Panc1 (cell line): ENCODE measurements at places on chromosomes 3 and 15.

GRCh38 chr3:193837347-193837827 is 244.4 kb downstream of the OPA1 start:
- no peak overlapping the region for H3K4me3 ChIP-seq
- no peaks in the 10 kb centered on the region for H3K36me3 ChIP-seq
- no peaks in the 10 kb centered on the region for H3K4me1 ChIP-seq
- no peak for DNase-seq
- no peak overlapping the region for H3K27ac ChIP-seq

GRCh38 chr15:81612631-81613030 is 238.6 kb upstream of the TMC3 start:
- no peaks in the 10 kb centered on the region for H3K27me3 ChIP-seq
- no peaks in the 10 kb centered on the region for H3K4me1 ChIP-seq
- H3K36me3 ChIP-seq: no peaks in the 10 kb centered on the region
- H3K4me3 ChIP-seq: no peak overlapping the region
- no peak for DNase-seq
- no peak overlapping the region for H3K27ac ChIP-seq

- no peak overlapping the region for H3K4me3 ChIP-seq
- no peaks in the 10 kb centered on the region for H3K27me3 ChIP-seq
- H3K4me1 ChIP-seq: no peaks in the 10 kb centered on the region
Measured at GRCh38 chr15:87032295-87032694, 952.6 kb downstream of the AGBL1 start.

- H3K27ac ChIP-seq: no peak overlapping the region
- H3K4me3 ChIP-seq: no peak overlapping the region
- H3K4me1 ChIP-seq: no peaks in the 10 kb centered on the region
- H3K36me3 ChIP-seq: no peaks in the 10 kb centered on the region; the same call in 1 of the 2 replicates
- no peak for DNase-seq
Measured at GRCh38 chr3:12999147-13000140, 73.8 kb downstream of the IQSEC1 start.

DNA sequence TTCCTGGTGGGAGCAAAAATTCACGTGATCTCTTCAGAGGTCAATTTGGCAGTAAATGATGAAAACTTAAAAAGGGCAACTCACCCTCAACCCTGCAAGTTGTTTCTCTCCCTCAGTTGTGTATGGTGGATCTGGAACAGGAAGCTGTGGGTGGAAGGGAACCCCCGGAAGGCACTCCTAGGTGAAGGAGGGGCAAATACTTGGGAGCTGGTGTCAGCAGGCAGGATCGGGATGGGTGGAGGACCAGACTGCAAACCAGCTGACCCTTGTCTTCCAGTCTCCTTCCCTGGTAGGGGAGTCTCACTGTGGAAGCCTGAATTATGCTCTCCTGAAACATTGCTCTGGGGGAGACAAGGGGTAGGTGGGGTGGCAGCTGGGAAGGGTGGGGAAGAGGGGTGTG is 33.5 kb downstream of the PRR23E start:
- no peak overlapping the region for H3K27ac ChIP-seq
- DNase-seq: no peak
- H3K4me3 ChIP-seq: no peak overlapping the region
- H3K36me3 ChIP-seq: no peaks in the 10 kb centered on the region
- no peaks in the 10 kb centered on the region for H3K4me1 ChIP-seq
